Activated T-cell treated with anti-CD3 and anti-CD28 coated beads for 24 hours (primary cell): ENCODE measurements at places on chromosomes 7 and 10.

- DNase-seq, result no peak
Observed at GRCh38 chr7:133827707-133828623, 299.2 kb upstream of the LRGUK start.

DNA sequence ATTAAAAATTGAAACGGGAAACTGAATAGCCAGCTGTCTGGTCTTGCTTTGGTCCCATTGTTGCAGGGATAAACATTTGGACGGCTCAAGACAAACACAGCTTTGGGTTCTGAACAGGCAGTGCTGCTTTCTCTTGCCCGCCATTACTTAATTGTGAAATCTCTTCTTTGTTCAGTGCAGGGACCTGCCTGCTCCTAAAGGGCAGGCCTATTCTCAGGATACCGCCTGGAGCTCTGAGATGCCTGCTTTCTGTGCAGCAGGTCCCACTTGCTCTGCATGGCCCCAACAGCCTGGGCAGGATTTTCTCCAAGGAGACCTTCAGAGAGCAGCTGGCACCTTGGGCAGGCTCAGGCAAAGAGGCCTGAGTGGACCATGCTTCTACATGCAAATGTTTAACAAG is 237.6 kb downstream of the KCNMA1 start:
- DNase-seq, result no peak

- no peak for DNase-seq
Observed at GRCh38 chr10:114386452-114386851, 17.9 kb downstream of the AFAP1L2 start.

DNA sequence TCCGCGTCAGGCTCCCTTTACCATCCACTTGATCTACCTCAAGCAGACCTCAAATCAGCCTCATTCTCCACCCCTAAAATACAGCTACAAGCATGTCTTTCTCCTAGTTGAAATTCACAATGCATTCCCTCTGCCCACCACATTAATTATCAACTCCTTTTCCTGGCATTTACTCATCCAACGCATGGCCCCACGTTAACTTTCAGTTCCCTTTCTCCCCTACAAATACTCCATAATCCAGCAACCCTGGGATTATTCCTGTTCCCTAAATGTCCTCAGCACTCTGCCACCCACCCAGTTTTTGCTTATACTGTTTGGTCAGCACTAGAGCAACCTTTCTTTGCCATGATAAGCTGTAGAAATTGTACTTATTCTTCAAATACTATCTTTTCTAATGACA is 5.7 kb upstream of the VIM start:
- DNase-seq, result no peak

DNA sequence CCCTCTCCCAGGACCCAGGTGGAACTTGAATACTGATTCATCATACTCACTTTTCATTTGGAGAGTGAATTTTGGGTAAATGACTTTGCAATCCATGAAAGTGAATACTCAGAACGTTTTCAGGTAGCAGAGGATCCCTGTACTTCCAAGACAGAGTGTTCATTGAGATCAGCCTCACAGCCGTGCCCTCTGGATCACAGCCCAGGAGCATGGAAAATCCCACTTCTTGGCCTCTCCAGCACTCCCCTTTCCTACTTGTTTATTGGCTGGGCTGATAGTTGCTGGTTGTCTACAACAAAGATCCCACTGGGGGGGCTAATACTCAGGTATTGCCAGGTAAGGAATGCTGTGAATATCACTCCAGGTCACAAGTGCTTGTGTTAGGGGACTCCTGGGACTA is 5.9 kb downstream of the GCK start:
- no peak for DNase-seq

- DNase-seq, result no peak
Observed at GRCh38 chr7:121480058-121480457, 84.0 kb upstream of the FAM3C start.

- DNase-seq, result no peak
Observed at GRCh38 chr7:131657881-131658280, 101.5 kb upstream of the PODXL start.

GRCh38 chr7:90596671-90597562 is 796 bp downstream of the CDK14 start:
- DNase-seq, result no peak

DNA sequence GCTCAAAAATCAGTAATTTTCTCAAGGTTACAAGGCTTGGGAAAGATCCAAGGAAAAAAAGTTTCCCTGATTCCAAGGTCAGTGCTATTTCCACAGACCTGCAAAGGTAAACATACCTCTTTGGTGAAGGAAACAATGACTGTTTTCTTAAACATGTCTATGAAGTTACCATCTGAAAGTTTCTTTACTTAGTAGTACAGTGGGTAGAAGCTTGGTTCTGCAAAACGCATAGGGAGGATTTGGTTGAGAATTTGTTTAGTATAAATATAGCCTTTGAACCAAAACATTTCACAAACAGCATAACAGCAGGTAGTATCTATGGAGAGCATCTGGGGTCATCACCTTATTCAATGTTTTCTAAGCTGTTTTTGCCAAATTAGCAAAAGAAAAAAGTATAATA is 169.6 kb downstream of the CCSER2 start:
- no peak for DNase-seq

DNA sequence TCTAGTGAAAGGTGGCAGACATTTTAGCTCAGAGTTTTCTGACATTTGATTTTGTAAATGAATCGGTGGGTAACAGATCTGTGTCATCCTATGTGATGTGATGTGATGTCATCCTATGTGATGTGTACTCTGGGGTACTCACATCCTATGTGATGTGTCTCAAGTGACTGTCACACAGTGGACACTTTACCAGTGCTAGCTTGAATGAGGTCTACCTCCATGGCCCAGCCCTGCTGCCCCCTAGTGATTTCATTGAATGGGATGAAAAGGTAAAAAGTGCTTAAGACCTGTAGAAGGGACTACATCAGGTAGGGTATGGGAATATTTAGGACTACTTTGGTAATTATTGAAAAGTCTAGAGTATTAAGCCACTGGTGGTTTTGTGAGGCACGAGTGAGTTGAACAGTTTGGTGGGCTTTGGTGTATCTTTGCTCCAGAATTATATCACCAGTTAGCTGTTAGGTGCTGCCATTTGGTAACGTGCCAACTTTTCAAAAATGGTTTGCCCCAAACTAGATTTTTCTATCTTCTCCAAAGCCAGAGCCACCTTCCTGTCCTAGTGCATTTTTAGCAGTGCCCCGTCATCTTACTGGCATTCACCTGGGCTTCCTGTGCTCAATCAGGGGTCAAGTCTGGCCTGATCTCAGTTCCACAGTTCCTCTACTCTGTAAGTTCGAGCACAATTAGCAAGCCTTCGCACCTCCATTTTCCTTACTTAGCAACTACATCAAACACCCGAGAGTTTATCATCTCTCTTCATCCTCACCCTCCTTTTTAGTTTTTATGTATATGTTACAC is 9.7 kb downstream of the EIF4H start:
- DNase-seq, result no peak

GRCh38 chr10:37856881-37857286 is 526 bp downstream of the ZNF248 start:
- DNase-seq, result peak; percentile 3

GRCh38 chr7:138885383-138886147 is 87.6 kb upstream of the ATP6V0A4 start:
- DNase-seq, result no peak

- DNase-seq, result peak; percentile 7
Observed at GRCh38 chr10:42367532-42368230, 270.7 kb downstream of the ZNF33B start.

DNA sequence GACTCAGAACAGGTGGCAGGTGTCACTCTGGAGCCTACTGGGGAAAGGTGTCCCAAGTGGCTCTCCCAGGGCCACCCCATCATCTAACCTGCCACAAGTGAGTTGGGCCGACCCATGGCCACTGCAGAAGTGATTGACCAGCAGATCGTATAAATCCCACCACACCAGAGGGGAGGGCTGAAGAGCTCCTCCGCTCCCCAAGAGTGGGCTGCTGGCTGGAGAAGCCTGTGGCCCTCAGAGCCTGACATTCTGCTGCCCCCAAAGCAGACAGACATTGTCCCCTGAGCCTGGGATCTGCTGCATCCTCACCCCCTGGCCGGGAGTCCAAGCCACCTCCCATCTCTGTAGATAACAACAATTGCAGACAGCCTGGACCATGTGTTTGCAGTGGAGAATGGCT is 36.7 kb downstream of the ANXA8 start:
- DNase-seq, result no peak

- no peak for DNase-seq
Observed at GRCh38 chr10:114520453-114520852, 116.2 kb upstream of the AFAP1L2 start.

- no peak for DNase-seq
Observed at GRCh38 chr10:16832351-16833080, 15.3 kb upstream of the RSU1 start.

DNA sequence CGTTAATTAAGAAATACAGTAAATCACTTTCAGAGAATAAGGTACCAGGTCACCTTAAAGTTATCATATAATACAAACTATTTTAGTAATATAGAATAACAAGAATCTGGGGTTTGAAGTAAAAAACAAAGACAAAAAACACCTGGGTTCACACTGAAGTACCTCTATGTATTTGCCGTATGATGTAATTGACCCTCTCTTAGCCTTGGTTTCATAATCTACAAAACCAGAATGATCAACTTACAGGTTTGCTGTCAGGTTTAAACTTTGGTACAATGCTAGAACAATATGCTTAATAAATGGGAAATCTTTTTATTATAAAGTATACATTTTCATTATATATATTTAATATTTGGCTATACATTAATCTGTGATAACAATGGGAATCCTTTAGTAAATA is 58.3 kb downstream of the CDCA7L start:
- no peak for DNase-seq

- no peak for DNase-seq
Observed at GRCh38 chr7:28169230-28169629, 11.4 kb downstream of the JAZF1 start.

- DNase-seq, result no peak
Observed at GRCh38 chr10:82778908-82779307, 903.9 kb downstream of the NRG3 start.

GRCh38 chr10:14686356-14686755 is 88.3 kb downstream of the FAM107B start:
- no peak for DNase-seq

GRCh38 chr7:107002529-107002998 is 41.9 kb upstream of the PRKAR2B start:
- DNase-seq, result no peak

GRCh38 chr7:46616636-46617035 is 695.6 kb upstream of the IGFBP3 start:
- no peak for DNase-seq

GRCh38 chr7:108102671-108103312 is 27.4 kb downstream of the LAMB4 start:
- no peak for DNase-seq

DNA sequence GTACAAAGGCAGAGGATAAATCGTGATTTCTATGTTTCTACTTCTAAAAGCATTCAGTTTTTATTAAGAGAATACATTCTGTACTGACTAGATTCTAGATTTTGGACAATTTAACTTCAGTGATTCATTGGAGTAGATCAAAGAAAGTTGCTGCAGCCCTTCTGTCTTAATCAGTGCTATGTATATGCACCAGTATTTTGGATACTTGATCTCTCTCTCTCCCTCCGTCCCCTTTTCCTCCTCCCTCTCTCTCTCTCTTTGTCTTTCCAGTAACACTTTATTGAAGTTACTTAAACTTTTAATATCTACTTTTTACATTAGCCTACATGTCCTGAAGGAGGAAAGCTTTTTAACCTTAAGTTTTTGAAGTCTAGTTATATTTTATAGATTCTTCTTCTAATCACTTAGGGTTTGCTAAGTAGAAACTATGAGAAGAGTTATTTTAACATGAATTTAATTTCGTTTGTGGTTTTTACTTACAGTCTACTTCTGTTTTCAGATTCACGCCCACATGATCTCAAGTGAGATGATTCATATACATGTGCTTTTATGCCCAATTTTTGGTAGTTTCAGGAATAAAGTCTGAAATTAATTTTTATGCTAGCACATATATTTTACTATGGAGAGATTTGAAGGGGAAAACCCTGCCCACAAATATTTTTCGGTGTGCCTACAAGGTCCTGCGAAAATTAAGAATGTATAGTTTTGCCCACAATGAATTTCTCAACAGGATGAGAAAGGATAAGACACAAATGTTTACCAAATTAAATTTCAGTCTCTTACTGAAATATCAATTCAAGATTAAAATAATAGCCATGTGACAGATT is 9.1 kb downstream of the MDFIC start:
- DNase-seq, result no peak

GRCh38 chr10:8144496-8144895 is 90.0 kb downstream of the GATA3 start:
- DNase-seq, result no peak

GRCh38 chr10:85645926-85646711 is 720.5 kb downstream of the GRID1 start:
- no peak for DNase-seq

DNA sequence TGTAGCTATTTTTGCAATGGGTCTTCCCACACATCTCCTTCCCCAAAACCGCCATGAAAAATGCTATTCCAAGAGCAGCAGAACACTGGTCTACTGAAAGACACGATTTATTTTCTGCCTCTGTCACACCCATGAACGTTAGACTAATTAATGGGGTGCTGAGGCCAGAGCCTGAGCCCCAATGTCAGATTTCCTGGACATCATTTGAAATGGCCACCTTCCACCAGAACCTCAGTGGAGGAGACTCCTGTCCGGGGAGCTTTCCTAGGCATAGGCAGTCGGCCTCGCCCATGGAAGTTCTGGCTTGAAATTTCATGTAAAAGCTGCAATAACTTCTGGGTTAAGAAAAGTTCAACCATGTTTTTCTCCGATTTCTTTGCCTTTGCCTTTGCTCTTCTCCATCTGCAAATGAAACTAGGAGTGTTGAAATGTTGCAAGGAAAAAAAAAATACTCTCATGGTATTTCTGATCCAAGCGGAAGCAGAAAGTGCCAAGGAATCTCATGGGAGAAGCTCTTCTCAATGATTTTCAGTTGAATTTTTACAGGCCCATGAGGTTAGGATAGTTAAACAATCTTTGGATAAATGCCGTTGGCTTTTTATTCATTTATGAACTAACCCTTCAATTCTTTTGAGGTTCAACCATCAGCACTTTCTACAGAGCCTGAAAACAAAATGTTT is 570.8 kb upstream of the MGMT start:
- no peak for DNase-seq

- DNase-seq, result peak; percentile 60
Observed at GRCh38 chr10:91908337-91909116, 759 bp downstream of the FGFBP3 start.

DNA sequence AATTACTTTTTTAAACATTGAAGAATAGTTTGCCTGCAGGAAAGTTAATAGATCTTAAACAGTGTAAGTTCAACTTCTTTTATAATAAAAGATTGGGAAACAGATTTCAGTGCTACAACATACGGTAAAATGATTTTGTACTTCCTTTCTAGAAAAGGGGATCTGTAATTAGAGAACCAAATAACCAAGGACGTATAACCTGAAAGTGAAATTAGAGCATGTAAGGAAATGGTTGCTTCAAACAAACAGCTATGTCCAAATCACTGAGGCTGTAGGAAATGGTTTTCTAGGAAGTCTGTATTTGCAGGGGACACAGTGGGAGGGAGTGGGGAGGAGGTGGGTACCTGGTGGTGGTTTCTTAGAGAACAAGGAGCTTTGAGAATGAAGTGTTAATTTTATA is 57.9 kb upstream of the EXOC6 start:
- no peak for DNase-seq
